ENCODE measurements at places on chromosomes 3 and 15. TPM values are rescaled to one million over a fixed set of nuclear protein-coding genes. Genes with fewer than 3 reads are reported as not detected.

DNA sequence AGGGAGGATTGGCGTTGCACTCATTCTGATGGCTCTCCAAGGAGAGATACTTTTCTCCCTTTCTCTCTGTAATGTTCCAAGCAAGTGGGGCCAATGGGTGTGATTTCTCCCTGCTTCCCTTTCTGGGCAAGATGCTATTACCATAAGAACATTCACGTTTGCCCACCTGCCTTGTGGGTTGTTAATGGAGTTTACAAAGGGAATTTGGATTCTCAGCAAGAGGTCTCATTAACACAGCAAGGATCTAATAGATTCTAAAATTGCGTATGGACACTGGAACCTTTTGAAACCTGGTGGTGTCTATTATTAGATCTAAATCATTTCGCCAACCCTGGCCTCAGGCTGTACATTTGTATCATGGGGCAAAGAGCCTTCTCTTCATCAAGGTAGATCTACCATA lies 74.1 kb downstream of the SLCO3A1 start:
- H3K27me3 ChIP-seq: peaks cover 9% of the 10 kb centered on the region
- no peak for DNase-seq
- no peak overlapping the region for H3K4me3 ChIP-seq
- H3K36me3 ChIP-seq: no peaks in the 10 kb centered on the region

- no peaks in the 10 kb centered on the region for H3K36me3 ChIP-seq
- no peak overlapping the region for H3K27ac ChIP-seq
- no peak overlapping the region for H3K4me3 ChIP-seq
- no peak for DNase-seq
Measured at GRCh38 chr3:177604181-177604580, 406.9 kb upstream of the TBL1XR1 start.

- H3K27me3 ChIP-seq: no peaks in the 10 kb centered on the region
- no peak for DNase-seq
- H3K36me3 ChIP-seq: peaks cover 72% of the 10 kb centered on the region
- H3K4me1 ChIP-seq: no peaks in the 10 kb centered on the region
Measured at GRCh38 chr3:9675736-9676290, 26.5 kb downstream of the MTMR14 start.

ERICH6 gene
- total RNA-seq: 0.33 TPM

TRA2B gene
- 188 TPM for total RNA-seq

RTP1 gene
- 0.61 TPM for total RNA-seq
